ENCODE measurements at places on chromosomes 7 and 10.

- DNase-seq: no peak
Measured at GRCh38 chr10:131573256-131573655, 261.7 kb upstream of the TCERG1L start.

DNA sequence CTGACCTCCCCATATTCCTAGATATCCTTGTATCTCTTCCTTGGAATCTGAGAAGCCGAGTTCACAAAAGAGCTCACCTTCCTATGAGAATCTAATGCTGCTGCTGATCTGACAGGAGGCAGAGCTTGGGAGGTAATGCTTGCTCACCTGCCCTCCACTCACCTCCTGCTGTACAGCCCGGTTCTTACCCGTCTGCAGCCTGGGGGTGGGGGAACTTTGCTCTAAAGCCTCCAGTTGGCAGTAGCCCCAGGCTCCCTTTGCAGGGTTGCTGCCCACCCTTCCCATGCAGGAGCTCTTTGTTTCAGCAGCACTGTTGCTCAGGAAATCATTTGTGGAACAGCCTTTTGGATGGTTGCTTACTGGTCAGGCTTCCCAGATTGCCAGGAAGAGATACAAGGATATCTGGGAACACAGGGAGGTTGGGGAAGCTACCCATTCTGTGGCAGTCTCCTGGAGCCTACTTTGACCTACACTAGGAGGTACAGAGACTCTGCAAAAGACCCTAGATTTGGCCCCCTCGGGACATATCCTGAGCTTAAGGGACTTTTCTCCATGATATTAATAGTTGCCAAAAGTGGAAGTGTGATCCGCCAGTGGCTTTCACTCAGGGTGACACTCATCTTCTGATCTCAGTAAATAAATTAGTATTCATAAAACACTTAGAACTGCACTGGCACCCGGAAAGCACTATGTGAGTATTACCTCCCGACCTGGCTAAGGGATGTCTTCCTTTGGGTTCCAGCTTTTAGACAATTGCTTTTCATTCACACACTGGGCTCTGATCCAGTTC, 363.7 kb upstream of the PODXL start:
- no peak for DNase-seq

DNA sequence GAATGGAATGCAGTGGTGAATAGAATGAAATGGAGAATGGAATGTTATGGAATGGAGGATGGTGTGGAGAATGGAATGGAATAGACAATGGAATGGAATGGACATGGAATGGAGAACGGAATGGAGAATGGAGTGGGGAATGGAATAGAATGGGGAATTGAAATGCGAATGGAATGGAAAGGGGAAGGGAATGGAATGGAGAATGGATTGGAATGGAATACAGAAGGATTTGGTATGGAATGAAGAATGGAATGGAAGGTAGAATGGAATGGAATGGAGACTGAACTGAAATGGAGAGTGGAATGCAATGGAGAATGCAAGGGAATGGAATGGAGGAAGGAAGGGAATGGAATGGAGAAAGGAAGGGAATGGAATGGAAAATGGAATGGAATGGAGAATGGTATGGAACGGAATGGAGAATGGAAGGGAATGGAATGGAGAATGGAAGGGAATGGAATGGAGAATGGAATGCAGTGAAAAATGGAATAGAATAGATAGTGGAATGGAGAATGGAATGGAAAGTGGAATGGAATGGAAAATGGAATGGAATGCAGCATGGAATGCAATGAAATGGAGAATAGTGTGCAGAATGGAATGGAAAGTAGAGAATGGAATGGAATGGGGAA, 94.8 kb downstream of the NSUN6 start:
- no peak for DNase-seq

- no peak for DNase-seq
Measured at GRCh38 chr10:71804077-71804476, 30.8 kb upstream of the VSIR start.

DNA sequence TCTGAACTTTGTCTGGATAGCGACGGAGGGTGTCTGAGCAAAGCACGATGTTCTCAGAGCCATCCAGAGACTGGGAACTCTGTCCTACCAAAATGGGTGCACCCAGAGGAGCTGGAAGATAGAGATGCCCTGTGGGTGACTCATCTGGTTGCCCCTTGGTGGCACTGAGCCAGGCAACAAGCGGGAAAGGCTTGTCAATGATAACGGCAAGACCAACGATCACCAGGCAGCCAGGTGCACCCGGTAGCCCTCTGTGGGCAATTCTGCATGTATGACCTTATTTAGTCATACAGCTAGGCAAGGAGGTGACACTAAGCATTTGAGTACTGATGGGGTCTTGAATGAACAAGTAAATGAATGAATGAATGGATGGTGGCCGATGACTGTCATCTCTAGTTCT, 2.8 kb upstream of the ELN start:
- no peak for DNase-seq

DNA sequence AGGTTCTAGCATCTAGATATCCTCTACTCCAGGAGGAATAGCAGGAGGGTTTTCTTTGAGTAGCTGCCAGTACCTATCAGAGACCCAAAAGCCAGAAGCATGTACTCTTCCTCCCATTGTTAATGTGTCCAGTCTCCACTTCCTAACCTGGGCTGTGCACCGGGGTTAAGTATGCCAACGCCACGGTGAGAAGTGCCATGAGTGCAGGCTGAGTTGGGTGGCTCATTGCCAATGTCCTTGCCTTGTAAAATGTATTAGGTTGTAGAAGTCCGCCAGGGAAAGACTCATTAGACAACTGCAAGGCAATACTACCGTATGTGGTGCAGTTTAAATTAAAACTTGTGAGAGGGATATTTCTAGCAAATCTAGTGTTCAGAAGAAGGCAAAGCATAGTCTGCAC, 55.0 kb upstream of the PRR15 start:
- no peak for DNase-seq

- DNase-seq: no peak
Measured at GRCh38 chr10:72564596-72564995, 61.3 kb downstream of the MICU1 start.

- no peak for DNase-seq
Measured at GRCh38 chr10:132974886-132975830, 32.8 kb upstream of the CFAP46 start.

DNA sequence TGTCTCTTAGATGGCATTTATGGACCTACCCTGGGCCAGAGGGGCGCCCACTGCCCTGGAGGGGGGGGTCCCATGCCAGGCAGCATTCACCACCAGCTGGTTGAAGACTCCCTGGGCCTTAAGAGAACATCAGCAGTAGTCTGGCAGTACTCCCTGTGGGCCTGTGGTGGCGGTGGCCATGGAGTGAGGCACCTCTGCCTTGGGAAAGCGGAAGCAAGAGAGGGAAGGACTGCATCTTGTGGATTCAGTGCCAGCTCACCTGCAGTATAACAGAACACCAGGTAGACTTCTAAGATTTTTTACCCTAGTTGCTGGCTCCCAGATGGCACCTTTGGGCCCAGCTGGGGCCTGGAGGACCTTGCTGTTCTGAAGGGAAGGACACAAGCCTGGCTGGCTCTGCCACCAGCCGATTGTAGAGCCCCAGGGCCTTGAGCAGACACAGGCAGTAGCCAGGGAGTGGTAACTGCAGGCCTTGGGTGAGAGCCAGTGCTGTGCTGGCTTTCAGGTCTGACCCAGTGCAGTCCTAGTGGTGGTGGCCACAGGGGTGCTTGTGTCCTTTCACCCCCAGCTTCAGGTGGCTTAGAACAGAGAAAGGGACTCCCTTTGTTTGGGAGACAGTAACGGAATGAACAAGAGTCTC, 15.8 kb downstream of the PLAC9 start:
- no peak for DNase-seq

DNA sequence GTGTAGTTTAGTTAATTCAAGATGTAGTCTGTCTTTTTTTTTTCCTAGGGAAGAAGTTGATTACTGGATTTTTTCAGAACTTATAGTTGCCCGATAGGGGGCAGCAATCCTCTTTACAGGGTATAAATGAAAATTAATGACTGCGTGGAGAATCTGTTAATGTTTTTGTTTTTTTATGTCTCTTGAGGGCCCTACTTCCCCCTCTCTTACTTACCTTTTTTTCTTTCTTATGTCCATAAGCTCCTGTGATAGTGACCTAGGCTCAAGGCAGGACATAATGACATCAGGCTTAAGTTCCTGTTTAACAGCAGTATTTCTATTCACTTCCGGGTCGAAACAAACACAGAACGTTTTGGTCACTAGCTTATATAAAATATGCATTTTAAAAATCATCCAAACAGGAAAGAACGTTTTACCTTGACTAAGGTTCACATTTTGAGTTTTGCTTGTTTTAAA, 18.8 kb downstream of the CDC123 start:
- no peak for DNase-seq
